ENCODE measurements at places on chromosomes 1 and 21.

GRCh38 chr1:209896346-209896745, 41.7 kb upstream of the SYT14 start:
- no peak for DNase-seq

- no peak for DNase-seq
Measured at GRCh38 chr1:18018366-18018765, 89.2 kb upstream of the IGSF21 start.

- DNase-seq: peak; percentile 54
Measured at GRCh38 chr1:228794810-228795209, 59.5 kb downstream of the RHOU start.

DNA sequence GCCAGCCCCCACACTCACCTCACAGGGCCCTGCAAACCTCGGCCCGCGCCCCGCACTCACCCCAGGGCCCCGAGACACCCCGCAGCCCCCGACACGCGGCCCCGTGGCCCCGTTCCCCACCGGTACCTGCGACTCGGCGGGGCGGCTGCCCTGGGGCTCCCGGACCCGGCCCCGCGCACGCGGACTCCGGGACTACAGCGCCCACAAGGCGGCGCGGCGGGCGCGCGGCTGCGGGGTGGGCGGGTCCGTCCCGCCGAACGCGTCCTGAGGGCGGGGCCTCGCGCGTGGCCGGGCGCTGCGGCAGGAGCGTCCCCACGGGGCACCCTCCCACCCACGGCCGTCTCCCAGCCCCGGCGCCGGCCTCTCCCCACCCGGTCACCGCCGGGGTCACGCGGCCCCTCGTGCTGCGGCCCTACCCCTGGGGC, at the start of gene SLC19A1:
TSS of gene SLC19A1 (minus strand) at position 199 of the 425 bp plus-strand sequence. CDS start 4,481 bp downstream, outside the sequence.
- DNase-seq: peak; percentile 99

- no peak for DNase-seq
Measured at GRCh38 chr1:180190091-180190490, 35.4 kb downstream of the QSOX1 start.

DNA sequence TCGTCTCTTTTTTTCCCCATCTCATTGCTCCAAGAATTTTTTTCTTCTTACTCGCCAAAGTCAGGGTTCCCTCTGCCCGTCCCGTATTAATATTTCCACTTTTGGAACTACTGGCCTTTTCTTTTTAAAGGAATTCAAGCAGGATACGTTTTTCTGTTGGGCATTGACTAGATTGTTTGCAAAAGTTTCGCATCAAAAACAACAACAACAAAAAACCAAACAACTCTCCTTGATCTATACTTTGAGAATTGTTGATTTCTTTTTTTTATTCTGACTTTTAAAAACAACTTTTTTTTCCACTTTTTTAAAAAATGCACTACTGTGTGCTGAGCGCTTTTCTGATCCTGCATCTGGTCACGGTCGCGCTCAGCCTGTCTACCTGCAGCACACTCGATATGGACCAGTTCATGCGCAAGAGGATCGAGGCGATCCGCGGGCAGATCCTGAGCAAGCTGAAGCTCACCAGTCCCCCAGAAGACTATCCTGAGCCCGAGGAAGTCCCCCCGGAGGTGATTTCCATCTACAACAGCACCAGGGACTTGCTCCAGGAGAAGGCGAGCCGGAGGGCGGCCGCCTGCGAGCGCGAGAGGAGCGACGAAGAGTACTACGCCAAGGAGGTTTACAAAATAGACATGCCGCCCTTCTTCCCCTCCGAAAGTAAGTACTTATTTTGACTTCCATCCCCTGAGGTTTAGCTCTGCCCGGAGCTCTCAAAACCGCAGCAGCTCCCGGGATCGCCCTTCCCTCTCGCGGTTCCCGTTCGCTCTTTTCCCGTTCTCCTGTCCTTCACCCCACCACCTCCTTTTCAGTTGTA, 1.5 kb downstream of the TGFB2 start:
- DNase-seq: peak; percentile 18

DNA sequence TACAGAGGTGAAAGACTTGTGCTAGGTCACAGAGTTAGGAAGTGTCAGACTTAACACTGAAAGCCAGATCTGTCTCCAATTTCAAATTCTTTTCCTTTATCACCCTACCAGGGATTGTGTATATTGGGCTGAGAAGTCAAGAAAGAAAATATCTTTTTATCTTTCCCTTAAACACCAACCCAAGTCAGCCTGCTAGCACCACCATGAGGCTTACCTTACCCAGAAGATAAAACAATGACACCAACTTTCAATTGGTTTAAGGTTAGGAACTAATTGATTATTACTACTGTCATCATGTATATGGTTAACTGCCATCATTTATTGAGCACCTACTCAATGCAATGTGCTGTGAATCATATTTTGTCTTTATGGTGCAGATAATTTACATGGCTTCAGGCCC, 178.9 kb upstream of the FOXD3 start:
- no peak for DNase-seq

GRCh38 chr1:221782970-221783369, 41.1 kb upstream of the DUSP10 start:
- DNase-seq: no peak

DNA sequence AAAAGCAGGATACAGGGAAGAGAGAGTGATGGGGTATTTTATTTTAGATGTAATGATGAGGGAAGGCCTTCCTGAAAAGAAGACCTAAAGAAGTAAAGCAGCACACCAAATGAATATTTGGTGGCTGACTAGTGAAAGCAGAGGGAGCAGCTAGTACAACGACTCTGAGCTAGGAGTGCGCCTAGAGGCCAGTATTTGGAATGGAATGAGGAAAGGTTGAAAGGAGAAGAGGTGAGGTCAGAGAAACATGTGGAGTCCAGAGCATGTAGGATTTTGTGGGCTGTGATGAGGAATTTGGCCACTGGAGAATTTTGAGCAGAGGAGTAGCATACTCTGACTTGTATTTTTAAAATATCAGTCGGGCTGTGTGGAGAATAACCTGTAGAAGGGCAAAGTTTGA, 11.8 kb upstream of the RPL5 start:
- DNase-seq: no peak

DNA sequence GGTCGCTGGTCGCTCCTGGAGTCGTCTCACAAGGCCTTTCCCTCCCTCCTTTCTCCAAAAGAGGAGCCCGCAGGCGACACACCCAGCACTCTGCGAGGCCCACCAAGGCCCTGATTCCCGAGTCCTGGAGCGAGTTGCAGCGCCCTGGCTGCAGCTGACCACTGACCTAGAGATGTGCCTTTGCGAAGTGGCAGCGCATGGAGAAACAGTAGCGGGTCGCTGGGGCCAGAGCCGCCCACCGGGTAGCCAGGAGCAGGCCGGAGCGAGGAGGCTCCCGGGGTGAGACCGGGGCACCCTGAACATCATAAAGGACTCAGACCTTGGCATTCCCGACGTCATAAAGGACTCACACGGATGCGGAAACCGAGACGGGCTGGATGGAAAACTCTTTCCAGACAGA, 10.3 kb upstream of the NBPF11 start:
- DNase-seq: no peak

DNA sequence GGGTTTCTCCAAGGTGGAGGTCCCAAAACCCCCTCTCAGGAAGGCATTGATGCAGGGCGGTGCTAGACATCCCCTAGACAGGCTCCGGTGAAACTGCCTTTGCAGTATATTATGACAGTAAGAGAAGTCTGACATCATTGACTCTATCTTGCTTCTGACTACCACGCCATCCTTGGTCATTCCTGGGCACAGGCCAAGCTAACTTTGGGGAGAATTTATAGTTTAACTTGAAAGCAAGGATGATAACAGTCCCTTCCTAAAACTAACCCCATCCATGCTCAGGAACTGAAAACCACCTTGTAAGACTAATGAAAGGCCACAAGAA, 30.3 kb downstream of the RSPH1 start:
- no peak for DNase-seq

- no peak for DNase-seq
Measured at GRCh38 chr21:32329331-32329730, 30.7 kb downstream of the MRAP start.

- DNase-seq: no peak
Measured at GRCh38 chr1:241063276-241063675, 293.7 kb downstream of the RGS7 start.

DNA sequence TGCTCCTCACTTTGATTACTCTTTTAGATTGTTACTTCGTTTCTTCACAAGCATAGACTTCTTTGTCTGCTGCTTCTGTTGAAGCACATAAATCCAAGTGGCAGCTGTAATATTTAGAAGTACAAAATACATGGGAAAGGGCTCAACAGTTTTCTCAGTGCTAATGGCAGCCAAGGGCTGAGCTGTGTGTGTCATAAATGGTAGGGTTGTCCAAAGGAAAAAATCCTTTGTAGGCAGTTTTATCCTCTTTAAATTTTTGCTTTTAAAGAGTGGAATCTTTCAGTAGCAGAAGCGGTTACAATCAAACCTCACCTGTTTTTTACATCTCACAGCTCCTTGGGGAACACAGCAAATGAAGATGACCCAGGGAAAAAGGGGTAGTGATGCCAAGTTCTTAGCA, 650.8 kb downstream of the PLPP3 start:
- DNase-seq: no peak

- no peak for DNase-seq
Measured at GRCh38 chr1:185376840-185377635, 60.0 kb upstream of the IVNS1ABP start.

DNA sequence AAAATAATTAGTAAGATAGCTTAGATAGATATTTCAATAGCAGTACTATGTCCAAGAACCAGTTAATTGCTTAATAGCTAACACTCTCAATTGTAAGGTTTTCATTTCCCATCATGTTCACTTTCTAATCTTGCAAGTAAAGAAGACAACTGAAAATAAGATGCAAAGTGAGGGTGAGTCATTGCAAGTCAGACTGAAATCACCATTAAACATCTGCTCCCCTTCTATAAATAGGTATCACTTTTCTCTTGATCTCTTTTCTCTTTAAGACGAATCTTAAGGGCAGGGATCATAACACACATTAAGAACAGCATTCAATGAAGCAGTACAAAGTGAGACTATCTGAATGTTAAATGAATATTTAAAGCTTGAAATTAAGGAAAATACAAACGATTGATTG, 40.4 kb downstream of the UBR4 start:
- peak; percentile 76 for DNase-seq

GRCh38 chr1:86499987-86500593, 31.4 kb downstream of the CLCA1 start:
- DNase-seq: peak; percentile 31

DNA sequence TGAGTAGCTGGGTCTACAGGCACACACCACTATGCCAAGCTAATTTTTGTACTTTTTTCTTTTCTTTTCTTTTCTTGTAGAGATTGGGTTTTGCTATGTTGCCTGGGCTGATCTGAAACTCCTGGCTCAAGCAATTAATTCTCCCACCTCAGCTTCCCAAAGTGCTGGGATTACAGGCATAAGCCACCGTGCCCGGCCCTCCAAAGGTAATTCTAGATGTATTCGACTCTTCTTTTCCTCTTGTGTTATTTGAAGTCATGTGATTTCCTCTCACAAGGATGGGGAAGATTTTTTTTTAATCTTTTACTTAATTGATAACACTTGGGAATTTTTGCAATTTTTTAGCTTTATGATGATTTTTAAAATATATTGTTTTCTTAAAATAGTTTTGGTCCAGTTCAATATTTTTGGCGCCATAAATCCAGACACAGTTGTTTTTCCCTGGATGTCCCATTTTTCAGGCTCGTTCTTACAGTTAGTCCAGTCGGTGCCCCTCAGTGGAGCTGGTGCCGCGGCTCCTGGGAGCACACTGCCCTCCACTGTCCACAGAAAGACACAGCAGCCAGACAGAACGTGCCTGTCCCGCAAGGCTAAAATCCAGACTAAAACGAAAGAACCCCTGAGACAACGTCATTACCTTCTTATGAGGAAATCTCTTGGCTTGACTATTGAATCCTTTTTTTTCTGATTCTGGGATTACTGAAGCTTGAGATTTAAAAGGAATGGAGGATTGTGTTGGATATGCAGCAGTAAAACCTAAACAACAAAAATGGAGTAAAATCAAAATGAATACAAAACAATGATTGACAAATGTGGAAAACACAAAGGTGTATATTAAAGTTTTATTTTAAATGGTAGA, 22.4 kb downstream of the STPG1 start:
- DNase-seq: peak; percentile 69

- no peak for DNase-seq
Measured at GRCh38 chr1:234712891-234713305, 102.9 kb upstream of the IRF2BP2 start.

GRCh38 chr1:234396871-234397270, 23.6 kb downstream of the COA6 start:
- peak; percentile 36 for DNase-seq

GRCh38 chr1:186923486-186923885, 94.7 kb downstream of the PLA2G4A start:
- DNase-seq: no peak

All from GM20000 (cell line).